ENCODE measurements at places on chromosomes 4 and X.

GRCh38 chr4:142356801-142357200 is 489.3 kb downstream of the INPP4B start:
- DNase-seq = no peak

GRCh38 chr4:109406337-109406931 is 27.2 kb upstream of the SEC24B start:
- DNase-seq = peak; percentile 19

- no peak for DNase-seq
Observed at GRCh38 chrX:118534716-118535493, 39.3 kb downstream of the DOCK11 start.

DNA sequence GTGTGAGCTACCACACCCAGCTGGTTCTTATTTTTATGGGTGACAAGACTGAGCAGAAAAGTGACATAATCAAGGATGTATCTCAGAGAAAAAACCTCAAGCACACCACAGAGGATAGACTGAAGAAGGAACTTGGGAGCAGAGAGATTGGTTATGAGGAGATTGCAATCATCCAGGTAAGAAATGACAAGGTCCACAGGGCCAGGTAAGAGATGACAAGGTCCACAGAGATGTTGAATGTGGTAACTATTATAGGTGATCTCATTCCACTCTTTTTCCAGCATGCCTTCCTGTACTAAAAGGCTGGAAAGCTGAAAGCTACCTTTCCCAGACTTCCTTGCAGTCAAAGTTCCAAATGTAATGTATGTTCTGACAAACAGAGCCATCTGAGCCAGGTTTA is 15.9 kb upstream of the RBM47 start:
- no peak for DNase-seq

- no peak for DNase-seq
Observed at GRCh38 chrX:110734894-110735541, 60.6 kb downstream of the CHRDL1 start.

DNA sequence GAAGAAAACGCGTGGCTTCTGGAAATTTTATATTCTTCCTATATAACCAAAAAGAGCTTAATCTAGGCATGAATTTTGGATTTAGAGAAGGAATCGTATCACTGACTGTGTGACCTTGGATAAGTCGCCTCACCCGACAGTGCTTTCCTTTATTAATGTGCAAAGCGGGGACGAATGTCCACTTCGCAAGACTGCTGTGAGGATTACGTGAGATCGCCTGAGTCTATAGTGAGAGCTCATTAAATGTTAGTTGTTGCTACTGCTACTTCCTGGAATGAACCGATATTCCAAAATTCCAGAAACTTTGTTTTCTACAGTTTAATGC is 448 bp upstream of the TBC1D8B start:
- DNase-seq = no peak

- DNase-seq = peak; percentile 30
Observed at GRCh38 chrX:40152173-40152711, 54.5 kb upstream of the BCOR start.

- DNase-seq = no peak
Observed at GRCh38 chrX:118745570-118745969, 18.2 kb downstream of the IL13RA1 start.

DNA sequence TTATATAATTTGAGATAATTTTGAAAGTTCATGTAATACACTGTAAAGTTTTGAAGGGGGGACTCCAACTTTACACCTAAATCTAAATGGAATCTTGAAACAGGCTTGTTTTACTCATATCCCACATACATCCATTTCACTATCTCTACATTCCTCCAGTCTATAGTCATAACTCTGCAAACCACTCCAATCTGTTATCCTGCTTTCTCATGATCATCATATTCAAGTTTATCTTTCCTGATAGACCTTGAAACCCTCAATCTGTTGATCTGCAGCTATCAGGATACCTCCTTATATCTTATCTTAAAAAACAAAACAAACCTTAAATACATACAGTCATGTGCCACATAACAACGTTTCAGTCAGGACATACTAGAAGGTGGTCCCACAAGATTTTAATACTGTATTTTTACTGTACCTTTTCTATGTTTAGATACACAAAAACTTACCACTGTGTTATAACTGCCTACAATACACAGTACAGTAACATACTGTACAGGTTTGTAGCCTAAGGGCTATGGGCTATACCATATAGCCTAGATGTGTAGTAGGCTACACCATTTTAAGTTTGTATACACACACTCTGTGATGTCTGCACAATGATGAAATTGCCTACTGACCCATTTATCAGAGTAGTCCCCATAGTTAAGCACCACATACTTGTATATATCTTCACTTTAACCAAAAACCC is 14.0 kb downstream of the CHIC2 start:
- DNase-seq = no peak

GRCh38 chr4:89324671-89325070 is 17.1 kb upstream of the GPRIN3 start:
- no peak for DNase-seq

GRCh38 chrX:47915886-47916493 is 79.3 kb downstream of the ZNF81 start:
- DNase-seq = no peak

DNA sequence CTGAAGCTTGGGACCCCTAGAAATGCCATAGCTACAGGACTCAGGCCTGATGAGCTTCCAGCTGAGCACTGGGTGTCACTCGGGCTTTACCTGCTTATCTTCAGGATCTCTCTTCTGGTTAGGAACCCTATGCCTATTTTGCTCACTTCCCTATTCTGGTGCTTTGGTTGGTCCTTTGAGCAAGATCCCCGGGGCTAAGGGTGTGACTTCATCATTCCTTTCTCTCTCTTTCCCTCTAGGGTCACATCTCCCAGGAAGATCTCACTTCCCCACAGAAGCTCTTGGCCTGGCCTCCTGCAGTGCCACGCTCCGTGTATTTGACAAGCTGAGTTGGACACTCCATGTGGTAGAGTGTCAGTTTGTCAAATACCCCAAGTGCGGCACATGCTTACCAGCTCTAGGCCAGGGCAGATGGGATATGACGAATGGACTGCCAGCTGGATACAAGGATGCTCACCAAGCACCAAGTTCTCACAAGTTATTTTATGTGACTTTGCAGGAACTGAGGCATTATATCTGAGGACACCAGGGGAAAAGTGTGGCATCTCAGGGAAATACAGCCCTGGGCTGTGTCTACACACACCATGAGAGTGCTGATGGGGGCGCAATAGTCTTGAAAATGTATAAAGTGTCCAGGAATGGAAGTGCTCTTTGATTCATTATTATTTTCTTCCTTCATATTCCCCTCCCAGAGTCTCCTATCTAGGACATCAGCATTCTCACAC is 21.1 kb downstream of the VSIG4 start:
- DNase-seq = no peak

DNA sequence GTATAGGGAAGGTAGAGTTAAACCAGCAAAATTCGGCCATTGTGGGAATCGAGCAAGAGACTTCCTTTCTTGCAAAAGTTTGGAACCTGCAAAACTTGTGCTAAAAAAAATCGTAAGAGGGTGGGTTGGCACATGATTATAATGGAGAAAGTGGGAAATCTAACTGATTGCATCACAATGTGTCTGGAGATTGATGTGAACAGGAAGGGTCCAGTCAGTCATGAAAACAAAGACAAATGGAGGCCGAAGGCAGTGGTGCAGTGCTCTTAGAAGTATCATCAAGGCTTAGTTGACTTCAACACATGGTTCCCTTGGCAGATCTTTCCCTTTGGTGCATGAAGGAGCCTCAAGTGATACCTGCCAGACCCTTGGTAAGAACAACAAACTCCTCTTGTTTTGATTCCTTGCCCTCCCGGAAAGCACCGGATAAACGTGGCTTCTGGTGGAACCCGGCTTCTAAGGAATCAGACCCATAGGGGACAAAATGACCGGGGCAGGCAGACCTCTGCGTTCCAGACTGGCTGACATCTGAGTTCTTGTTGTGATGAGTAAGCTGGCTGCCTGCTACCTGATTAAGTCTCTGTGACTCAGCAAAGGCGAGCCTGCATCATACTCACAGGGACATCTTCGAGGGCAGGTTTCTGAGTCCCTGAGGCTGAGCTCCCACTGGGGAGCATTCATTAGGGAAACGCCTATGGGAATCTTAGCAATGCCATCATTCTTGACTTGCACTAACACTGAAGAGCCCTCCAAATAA is 87.7 kb upstream of the MAP3K15 start:
- DNase-seq = no peak

- no peak for DNase-seq
Observed at GRCh38 chr4:58209001-58209400, 1098.8 kb upstream of the IGFBP7 start.

DNA sequence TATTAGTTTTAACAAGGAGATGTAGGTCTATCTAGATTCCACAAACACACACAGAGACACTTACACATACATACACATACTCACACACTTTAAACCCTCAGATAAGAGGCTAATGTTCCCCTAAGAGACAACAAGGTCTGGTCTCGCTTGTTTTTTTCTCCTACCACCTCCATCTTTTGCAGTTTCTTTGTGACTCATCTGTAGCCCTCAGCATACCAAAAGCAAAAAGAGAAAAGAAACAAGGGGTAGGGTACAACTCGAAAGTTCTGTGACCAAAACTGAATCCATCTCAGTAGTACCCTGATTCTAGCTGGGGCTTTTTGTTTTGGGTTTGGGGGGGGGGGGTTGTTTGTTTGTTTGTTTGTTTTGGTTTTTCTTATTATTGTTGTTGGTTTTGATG is 12.2 kb upstream of the EXOSC9 start:
- DNase-seq = no peak

GRCh38 chrX:154371789-154372300 is 2.6 kb downstream of the FLNA start:
- DNase-seq = no peak

DNA sequence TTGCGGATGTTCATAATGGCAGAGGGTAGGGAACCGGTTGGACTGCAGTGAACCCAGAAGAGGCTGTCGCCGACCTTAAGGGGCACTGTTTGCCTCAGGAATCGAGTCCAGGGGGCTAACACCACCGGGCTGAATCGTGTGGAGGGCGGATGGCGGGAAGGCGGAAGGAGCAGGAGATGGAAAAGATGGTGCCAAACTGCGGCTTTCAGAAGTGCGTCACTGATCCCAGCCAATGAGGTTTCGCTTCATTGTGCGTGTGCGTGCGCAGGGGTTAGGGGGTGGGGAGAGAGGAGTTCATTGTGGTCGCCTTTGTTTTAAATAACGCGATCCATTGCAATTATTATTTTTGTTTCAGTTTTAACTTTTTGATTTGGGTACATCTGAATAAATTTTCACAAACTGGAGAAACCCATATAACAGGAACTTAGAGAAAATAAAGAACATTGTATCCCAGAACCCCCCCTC is at the start of gene NAA11:
TSS of gene NAA11 (minus strand) at position 198 of the 465 bp plus-strand sequence. CDS start at position 14, 184 bp downstream.
- DNase-seq = no peak

DNA sequence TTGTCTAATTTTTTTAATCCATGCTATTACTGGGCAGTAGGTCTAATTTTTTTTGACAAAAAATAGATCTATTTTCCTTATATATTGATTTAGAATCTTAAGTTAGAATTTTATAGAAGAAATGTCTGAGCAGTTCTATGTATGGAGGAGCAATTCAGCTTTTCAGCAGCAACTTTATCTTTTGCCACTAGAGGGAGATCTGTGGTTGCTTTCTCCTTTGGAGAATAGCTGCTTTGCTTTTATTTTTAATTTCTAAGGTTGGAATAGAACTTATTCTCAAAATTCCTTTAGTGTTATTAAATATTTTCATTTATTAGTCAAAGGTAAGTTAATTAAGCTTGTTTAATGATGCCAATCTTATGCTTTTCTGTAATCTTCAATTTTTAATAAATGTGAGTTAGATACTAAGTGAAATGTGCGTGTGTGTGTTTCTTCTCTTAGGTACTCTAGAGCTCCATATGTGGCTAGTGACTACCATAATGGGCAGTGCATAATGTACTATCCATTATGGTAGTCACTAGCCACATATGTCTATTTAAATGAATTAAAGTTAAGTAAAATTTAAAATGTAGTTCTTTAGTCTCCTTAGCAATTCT is 29.3 kb downstream of the FAM199X start:
- DNase-seq = no peak

DNA sequence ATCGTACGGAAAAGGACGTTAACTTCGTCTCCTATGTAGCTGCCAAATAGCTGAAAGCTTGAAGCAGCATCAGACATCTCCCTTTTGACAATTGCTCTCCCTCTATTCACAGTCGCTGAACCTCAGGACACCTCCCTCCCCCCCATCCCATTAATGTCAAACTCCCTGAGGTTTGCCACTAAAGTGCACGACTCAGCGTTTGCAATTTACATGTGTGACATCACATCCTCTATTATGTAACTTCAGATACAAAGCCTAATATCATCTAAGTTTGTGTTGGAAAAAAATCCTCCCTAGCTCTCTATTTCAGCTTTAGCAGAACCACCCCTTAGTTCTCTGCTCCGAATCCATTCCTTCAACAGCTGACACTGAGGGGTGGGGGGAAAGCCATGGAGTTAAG is 5.5 kb upstream of the NR3C2 start:
- no peak for DNase-seq

- DNase-seq = no peak
Observed at GRCh38 chr4:128512767-128513322, 225.2 kb upstream of the PGRMC2 start.

DNA sequence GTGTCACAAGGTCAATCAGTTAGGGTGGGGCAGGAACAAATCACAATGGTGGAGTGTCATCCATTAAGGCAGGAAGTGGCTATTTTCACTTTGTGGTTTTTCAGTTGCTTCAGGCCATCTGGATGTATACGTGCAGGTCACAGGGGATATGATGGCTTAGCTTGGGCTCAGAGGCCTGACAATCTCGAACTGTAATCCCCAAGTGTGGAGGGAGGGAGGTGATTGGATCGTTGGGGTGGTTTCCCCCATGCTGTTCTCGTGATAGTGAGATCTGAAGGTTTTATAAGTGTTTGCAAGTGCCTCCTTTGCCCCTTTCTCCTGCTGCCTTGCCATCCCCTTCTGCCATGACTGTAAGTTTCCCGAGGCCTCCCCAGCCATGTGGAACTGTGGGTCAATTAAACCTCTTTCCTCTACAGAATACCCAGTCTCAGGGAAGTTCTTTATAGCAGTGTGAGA is 36.7 kb upstream of the STS start:
- DNase-seq = no peak

DNA sequence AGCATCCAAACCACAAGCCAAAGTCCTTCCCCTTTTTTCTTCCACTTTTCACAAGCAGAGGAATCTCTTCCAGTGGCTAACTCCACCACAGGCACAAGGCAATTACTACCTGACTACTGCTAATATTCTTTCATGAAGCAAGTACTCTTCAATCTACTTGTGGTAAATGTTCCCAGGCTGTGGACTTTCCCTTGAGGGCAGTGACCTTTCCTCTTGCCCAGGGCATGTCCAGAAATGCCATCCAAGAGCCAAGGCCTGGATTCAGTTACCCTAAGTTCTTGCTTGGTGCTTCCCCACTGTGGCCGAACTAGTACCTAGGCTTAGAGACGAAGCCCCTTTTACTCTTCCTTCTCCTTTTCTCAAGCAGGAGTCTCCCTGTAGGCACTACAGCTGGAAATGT is 400.7 kb downstream of the DCAF12L2 start:
- DNase-seq = no peak
